Activated CD4-positive, alpha-beta memory T cell treated with anti-CD3 and anti-CD28 coated beads, Interleukin-2, amount 10 ng/mL, durations not matched to agents 7 days and 5 days (primary cell): ENCODE measurements at places on chromosomes 3 and 15.
A peak's percentile ranks its signal among the peaks of the same experiment; 100 is the strongest.

- DNase-seq = no peak
These were observed 275.2 kb downstream of the EPHA6 start for GRCh38 chr3:97089621-97090020.

- no peak for DNase-seq
These were observed 13.0 kb upstream of the TJP1 start for GRCh38 chr15:29835301-29835700.

DNA sequence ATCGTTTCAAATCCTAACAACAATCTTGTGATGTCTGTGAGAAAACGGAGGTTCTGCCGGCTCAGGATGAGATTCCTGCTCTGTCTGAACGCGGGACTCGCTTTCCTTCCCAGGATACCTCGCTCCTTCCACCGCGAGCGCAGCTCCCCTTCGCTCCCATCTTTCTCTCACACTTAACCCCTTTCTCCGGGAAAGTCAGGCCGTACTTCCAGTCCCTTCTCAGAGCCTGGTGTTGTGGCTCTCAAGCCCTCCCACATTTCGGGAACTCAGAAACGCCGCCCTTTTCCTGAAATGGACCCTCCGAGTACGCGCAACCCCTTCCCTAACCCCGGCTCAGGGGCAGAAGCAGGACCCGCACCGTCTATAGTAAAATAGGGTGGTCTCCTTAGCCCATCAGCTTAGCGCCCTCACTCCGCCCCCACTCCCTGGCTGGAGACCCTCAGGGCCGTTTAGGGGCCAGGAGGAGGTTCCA lies 378 bp upstream of the FEM1B start:
- no peak for DNase-seq

DNA sequence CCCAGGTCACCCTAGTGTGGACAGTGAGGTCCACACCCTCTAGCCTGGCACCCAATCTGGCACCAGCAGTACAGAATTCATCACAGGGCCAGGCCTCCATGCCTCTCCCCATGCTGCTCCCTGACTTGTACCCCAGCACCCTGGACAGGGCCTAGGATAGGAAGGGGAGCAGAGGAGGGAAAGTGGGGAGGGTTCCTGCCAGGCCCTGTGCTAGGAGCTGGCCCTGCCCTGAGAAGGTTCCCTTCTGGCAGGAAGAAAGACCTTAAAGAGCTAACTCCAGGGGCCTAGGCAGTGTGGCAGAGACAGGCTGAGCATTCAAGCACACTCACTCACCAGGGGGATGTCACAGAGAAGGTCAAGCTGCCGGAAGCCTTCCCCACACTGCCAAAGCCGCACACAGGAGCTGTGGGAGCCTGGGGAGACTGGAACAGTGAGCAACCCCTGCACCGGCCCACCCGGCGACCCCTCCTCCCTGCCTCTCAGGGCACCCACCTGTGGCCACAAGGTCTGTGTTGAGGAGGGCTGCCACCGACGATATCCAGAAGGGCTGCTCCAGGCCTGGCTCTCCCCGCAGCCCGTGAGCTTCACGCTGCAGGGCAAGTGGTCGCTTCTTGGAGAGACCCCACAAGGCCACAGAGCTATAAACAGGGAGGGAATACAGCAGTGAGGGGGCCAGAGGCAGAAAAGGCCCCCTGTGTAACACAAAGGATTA lies 7.4 kb downstream of the RRP9 start:
- DNase-seq = peak; percentile 11

DNA sequence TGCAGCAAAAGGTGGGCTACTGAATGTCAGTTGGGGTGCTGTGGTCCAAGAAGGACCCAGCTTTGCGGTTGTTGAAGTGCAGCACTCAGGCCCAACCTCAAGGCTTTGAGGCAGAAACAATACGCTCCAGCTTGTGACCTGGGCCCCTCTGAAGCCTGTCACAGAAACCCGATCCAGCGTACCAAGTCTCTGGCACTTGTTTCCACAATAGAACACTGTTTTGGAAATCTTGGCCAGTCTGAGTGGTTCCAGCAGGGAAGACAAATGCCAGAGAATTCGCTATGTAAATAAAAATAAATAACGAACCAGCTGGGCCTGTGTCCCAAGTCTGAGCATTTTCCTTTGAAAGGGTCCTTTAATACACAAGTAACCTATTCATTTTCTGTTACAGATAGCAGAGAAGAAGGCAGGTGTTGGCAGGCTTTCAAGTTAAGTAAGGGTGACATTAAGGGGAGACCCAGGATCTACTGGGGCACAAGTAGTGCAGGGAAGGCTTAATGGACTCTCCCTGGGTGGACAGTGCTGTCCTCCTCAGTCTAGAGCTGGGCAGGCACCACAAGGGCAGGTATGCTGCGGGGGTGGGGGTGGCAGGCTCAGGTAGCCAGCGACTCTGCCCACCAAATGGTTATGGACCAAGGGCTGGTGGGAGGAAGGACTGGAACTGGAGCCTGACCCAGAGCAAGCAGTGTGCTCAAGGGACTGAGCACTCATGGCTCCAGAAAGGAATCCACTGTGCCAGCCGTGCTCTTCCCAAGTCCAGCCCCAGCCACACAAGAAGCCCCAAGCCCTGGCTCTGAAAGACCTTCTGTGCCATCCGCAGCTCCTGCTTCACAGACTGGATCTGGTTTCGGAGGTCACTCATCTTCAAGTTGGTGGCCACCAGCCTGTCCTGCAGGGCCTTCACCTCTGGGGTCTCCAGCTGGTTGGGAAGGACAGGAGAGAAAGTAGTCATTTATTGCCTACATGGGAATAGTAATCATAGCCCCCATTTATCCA lies 26.3 kb downstream of the CCDC13 start:
- no peak for DNase-seq
